Glomerular endothelial cell (primary cell): ENCODE measurements at places on chromosomes 4 and X.

GRCh38 chr4:118734491-118735205 lies 49.5 kb downstream of the METTL14 start:
- no peak for DNase-seq

DNA sequence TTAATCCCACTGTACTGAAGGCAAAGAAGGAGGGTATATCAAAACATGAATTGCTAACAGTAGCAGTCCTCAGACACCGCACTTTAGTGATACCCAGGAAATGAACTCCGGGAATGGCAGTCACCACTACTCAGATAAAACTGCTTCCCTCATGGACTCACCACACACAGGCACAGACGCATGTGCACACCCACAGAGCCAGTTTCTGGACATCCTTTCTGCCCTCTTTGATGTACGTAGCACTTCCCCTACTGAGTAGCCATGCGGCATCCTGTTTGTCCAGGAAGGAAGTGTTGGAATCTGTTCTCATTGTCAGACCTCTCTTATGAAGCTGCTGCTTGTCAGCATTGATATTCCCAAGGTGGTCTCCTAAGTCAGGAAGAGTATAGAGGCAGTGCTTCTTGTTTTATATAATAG lies 95.7 kb downstream of the DCLK2 start:
- DNase-seq = no peak

- DNase-seq = no peak
Measured at GRCh38 chrX:128365492-128365891, 313.3 kb upstream of the ACTRT1 start.

DNA sequence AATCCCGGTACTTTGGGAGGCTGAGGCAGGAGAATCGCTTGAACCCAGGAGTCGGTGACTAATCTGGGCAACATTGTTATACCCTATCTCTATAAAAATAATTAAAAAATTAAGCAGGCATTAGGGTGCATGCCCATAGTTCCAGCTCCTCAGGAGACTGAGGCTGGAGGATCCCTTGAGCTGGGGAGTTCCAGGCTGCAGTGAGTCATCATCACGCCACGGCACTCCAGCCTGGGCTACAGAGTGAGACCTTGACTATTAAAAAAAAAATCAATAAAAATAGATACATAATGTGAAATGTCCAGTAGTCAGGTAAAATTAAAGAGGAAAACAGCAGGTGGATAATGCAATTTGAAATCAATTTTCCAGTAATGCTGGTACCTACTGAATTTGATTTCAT lies 14.6 kb downstream of the ADGRL3 start:
- DNase-seq = no peak

GRCh38 chrX:54891573-54891972 lies 29.1 kb upstream of the TRO start:
- peak; percentile 10 for DNase-seq

DNA sequence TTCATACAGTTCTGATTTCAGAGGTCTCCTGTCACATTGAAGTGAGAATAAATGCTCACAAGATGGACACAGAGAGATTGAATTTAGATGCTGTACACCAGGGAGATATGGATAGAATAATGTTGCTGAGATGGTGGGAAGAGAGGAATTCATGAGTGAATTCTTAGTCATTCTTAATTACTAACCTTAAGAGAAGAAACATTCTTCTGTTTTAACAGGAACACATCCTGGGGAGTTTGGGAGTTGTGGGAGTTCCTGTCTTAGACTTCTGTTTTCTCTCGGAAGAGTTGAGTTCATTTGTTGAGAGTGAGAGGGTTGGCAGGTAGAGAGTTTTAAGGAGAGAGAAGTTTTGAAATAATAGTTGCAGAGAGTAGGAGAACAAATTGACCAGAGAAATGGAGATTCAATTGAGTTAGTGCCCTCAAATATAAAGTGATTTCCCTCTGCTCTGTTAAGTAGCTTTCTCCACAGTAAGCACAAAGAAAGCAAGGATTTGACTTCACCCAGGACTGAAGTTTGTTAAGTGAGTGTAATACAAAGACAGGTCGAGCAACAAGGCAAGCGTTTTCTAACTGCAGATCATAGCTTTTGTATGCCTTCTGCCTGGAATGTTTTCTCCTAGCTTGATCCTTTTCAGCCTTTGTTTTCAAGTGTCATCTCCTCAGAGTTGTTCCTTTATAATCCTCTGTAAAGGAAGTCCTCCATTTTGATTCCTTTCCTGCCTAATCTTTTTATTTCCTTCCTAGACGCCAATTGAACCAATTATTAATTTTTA lies 205.9 kb downstream of the RAPGEF2 start:
- DNase-seq = no peak

GRCh38 chr4:102616636-102617035 lies 115.5 kb downstream of the NFKB1 start:
- no peak for DNase-seq

DNA sequence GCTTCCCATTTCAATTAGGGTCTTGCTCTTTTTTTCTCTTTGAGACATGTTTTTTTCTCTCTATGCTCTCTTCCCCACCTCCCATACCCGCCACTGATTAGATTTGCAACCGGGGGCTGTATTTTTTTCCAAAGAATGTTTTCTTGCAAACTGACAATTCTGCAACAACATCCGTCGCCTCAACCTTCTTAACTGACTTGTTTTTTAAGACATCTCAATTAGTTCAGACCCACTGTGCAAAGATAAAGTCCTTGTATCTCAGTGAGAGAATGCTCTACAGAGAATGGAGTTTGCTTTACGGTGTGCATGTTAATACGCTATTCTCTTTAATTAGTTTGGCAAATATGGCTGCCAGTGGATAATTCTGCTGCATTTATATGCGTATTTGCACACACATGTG lies 126.3 kb downstream of the UNC5C start:
- DNase-seq = no peak

DNA sequence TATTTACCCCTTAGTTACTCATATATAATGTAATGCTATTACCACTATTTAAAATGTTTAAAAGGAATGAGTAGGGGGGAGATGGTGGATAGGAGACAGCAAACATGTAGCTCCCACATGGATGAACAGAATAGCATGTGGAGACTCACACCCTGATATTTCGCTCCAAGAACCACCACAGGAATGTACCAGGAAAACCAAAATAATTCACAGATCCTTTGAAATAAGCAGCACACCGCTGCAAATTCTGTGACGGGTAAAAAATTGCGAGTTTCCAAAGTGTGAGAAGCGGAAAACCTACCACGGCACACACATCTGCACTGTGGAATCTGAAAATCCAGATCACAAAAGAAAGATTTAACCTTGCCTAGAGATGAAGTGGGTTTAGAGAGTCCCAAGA lies 428.2 kb downstream of the TLL1 start:
- DNase-seq = no peak

DNA sequence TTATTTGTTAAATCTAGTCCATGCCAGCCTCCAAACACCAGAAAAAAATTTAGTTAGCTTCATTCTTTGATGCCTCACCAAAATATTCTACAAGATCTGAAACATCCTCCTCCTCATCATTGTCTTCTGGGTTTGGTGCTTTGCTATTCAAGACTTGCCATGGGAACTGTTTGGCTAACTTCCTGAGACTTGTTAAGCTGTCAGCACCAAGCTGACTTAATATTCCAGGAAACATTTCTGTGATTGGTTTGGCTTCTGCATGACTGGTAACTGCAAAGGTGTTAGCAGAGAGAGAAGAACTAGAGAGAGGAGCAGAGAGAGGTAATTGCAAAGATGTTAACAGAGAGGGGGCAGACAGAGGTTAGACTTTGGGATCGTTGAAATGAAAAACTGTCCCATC lies 101.3 kb downstream of the PALLD start:
- no peak for DNase-seq

- DNase-seq = no peak
Measured at GRCh38 chrX:18291006-18291545, 63.4 kb downstream of the SCML2 start.

DNA sequence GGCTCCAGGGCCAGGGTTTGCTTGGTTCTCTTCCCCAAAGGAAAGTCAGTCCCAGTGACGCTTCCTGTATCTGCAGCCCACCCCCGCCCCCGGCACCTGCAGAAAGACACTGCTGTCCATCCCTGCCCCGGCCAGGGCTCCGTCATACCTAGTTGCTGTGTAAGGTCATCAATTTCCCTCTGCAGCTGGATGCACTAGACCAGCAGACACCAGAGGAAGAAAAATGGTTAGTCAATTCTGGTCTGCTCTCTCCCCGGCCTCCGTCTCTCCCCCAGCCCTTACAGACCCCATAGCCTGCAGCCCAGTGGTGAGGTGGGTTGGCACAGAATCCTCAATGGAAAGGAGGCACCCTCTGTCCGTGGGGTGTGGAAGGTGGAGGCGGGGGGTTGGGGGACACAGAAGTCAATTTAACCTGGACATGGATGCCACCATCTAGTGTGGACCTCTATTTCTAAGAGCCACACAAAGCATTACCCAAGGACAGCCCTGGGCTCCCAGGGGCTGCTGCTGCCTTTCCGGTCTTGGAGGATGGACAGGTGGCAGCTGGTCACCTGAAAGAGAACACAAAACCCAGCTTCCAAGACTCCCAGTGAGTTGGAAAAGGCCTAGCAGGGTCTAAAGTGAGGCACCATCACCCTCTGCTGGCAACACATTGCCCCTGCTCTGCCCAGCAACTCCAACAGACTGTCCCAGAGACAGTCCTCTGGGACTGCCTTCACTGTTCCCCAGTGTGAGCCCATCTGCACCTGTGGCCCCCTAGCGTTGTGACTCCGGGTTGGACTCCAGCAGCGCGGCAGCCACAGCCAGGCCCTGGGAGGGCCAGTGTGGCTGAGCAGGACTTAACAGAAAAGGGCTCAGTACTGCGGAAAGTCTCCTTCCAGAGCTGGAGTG lies 40.2 kb upstream of the NHSL2 start:
- DNase-seq = no peak

- no peak for DNase-seq
Measured at GRCh38 chrX:373641-374471, 12.9 kb downstream of the PPP2R3B start.

DNA sequence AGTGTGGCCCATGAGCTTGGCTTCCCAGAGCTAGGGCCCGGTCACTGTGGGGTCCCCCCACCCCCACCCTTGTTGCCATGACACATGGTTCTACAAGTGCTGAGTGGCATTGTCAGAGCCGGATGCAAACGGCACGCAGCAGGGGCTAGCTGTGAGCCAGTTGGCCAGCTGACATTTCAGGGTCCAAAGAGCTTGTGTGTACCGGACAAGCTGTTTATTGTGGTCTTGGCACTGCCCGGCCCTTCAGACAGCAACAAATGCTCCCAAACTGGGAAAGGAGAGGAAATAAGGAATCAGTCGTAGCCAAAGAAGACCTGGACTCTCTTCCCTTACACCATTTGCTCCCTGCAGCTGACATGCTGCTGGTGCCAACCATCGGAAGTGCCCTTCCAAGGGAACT lies 36.8 kb downstream of the TSC22D3 start:
- no peak for DNase-seq

DNA sequence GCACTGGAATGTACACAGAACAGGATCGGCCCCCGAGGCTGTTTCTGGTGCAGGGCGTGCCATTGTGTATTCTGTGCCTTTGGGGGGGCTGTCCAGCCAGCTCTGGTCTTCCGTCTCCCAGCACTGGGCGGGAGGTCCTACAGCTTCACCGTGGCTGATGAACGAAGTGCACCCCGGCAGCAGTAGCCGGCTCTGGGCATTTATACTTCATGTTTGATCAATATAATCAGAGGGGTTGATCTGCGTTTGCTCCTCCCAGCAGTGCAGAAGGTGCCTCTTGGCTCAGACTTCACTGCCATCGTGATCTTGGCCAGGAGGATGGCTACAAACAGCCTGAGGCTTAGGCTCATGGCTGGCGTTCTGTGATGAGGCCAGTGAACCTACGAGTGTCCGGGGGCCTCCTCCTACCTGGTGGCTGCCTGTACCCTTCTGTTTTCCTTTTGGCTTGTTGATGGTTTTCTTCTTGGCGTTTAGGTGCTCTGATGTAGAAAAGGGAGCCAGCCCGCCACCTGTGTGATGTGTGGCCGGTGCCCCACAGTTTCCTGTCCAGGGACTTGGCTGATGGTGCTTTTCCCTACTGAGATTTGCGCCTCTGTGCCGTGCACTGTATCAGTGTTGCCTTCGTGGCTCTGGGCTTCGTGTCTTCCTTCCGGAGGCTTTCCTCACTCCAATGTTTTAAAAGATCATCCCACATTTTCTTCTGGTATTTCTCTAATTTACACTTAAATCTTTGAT lies 31.2 kb upstream of the HGFAC start:
- no peak for DNase-seq

GRCh38 chr4:170465429-170465828 lies 375.7 kb upstream of the AADAT start:
- no peak for DNase-seq

- no peak for DNase-seq
Measured at GRCh38 chrX:132940727-132941327, 17.6 kb downstream of the HS6ST2 start.

GRCh38 chr4:89420507-89420906 lies 112.9 kb upstream of the GPRIN3 start:
- no peak for DNase-seq

GRCh38 chr4:85603437-85604336 lies 128.7 kb downstream of the ARHGAP24 start:
- peak; percentile 10 for DNase-seq

- DNase-seq = no peak
Measured at GRCh38 chrX:18995221-18995620, 11.3 kb upstream of the PHKA2 start.

DNA sequence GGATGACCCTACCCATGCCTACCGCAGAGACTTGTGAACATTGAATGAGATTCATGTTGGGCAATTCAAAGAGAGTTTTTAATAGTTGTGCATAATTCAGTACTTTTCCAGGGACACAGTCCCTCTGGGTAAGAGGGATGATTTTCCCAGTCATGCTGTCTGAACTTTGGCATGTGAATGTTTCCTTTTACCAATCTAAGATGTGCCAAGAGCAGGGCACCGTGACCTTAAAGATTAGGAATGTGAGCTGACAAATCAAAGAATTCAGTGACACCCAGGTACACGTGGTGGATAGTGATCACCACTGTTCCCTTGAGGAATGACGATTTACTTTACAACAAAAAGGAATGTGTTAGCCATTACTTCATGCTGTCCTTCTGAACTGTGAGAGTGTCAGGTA lies 515.6 kb downstream of the PPARGC1A start:
- DNase-seq = no peak

GRCh38 chr4:147088146-147088545 lies 142.5 kb upstream of the TTC29 start:
- no peak for DNase-seq

GRCh38 chrX:78710171-78710570 lies 37.3 kb upstream of the LPAR4 start:
- no peak for DNase-seq

DNA sequence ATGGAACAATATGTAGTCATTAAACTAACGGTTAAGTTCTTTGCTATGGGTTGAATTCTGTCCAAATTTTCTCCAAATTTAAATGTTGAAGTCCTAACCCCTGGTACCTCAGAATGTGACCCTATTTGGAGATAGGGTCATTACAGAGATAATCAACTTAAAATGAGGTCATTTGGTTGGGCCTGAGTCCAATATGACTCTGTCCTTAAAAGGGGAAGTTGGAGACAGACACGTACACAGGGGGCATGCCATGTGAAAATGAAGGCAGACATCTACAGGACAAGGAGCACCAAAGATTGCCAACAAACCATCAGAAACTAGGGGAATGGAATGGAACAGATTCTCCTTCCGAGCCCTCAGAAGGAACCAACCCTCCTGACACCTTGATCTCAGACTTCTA lies 492.0 kb upstream of the FTHL17 start:
- no peak for DNase-seq

GRCh38 chr4:79366422-79366821 lies 40.6 kb upstream of the NAA11 start:
- no peak for DNase-seq
